ENCODE measurements at places on chromosomes 6 and 20. TPM values are rescaled to one million over a fixed set of nuclear protein-coding genes. Genes with fewer than 3 reads are reported as not detected.

GRCh38 chr6:52724042-52724405 lies 39.3 kb downstream of the GSTA2 start:
- no peaks in the 10 kb centered on the region for H3K27me3 ChIP-seq
- DNase-seq, result no peak
- H3K36me3 ChIP-seq, result no peaks in the 10 kb centered on the region
- H3K4me3 ChIP-seq, result no peak overlapping the region
- peaks cover 15% of the 10 kb centered on the region for H3K4me1 ChIP-seq

GRCh38 chr20:13984211-13984610 lies 6.2 kb downstream of the SEL1L2 start:
- H3K4me1 ChIP-seq, result no peaks in the 10 kb centered on the region
- no peaks in the 10 kb centered on the region for H3K27me3 ChIP-seq
- no peak overlapping the region for H3K27ac ChIP-seq
- no peaks in the 10 kb centered on the region for H3K36me3 ChIP-seq
- DNase-seq, result no peak

GRCh38 chr20:10793766-10794165 lies 120.0 kb upstream of the JAG1 start:
- H3K4me3 ChIP-seq, result no peak overlapping the region
- H3K27me3 ChIP-seq, result peaks cover 16% of the 10 kb centered on the region
- no peak overlapping the region for H3K27ac ChIP-seq
- H3K4me1 ChIP-seq, result peaks cover 12% of the 10 kb centered on the region
- no peaks in the 10 kb centered on the region for H3K36me3 ChIP-seq
- peak; percentile 53 for DNase-seq

NANP gene
- total RNA-seq, result 3.5 TPM

DNA sequence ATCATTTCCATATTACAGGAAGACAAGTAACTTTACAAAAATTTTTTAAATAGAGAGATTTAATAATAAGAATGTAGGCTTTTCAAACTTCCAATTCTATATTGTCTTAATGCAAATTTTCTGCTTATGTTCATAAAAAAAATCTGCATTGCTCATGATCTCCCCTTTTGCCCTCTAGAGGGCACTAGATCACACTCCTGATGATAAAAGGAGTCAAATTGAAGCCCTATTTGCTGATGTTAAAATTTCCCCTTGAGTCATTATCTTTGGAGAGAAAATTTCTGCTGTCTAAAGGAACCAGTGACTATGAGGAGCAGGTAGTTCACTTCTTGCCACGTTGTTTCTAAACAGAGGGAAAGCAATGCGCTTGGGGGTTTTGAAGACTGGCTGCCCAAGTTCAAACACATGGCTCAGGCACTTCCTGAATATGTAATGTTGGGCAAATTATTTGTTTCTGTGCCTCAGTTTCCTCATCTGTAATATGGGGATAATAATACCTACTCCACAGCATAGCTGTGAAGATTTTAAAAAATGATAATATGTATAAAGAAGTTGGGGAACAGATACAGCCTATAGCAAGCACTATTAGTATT lies 874.2 kb downstream of the TFAP2A start:
- no peaks in the 10 kb centered on the region for H3K4me1 ChIP-seq
- H3K27ac ChIP-seq, result no peak overlapping the region
- no peaks in the 10 kb centered on the region for H3K27me3 ChIP-seq
- DNase-seq, result peak; percentile 40

DNA sequence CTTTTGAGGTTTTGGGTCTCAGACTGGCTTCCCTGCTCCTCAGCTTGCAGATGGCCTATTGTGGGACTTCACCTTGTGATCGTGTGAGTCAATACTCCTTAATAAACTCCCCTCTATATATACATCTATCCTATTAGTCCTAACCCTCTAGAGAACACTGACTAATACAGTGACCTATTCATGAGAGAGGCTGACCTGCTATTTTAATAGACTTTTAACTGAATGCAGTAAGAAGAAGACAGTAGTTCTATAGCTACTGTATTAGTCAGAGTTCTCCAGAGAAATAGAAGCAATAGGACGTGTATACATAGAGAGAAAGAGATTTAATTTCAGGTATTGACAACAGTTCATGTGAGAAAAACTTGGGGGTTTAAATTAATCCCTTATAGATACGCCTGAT lies 53.3 kb upstream of the SMLR1 start:
- H3K4me3 ChIP-seq, result no peak overlapping the region
- H3K27me3 ChIP-seq, result no peaks in the 10 kb centered on the region
- DNase-seq, result no peak
- peaks cover 6% of the 10 kb centered on the region for H3K4me1 ChIP-seq

GRCh38 chr6:135105710-135106109 lies 51.1 kb upstream of the HBS1L start:
- no peak overlapping the region for H3K4me3 ChIP-seq
- no peaks in the 10 kb centered on the region for H3K36me3 ChIP-seq

DNA sequence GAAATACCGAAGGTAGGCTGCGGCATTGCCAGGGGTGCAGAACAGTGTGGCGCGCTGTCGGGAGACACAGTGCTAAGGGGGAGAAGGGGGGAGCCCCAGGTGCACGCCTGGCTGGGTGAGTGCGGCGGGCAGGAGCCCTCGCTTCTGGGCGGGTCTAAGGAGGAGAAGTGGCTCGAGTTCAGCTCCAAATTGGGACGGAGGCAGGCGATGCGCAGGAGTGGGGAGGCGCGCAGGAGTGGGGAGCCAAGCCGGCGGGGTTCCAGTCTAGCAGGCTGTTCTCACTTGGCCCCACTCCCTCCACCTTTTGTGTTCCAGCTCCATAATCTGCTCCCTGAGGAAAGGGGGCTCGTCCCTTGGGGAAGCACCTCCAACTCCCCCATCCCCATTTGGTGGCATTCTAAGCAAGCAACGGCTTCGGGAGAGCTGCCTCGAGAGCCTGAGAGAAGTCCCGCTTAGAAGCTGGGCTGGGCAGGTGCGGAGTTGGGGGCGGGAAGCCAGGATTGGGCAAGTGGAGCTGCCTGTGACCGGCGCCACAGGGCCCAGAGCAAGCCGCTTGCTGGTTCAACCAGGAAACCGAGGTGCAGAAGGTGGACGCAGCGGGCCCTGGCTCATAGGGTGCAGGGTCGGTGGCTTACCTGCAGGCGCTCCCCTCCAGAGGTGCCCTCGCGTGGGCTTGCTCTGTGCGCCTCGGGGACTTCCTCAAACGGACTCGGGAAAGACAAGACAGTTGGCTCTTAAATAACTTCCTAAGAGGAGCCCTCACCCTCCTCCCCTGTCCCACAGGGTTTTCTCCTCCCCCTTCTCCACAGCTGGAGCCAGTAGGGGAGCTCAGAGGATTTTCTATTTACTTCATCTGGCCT lies at the start of gene F13A1:
Gene F13A1 (minus strand): TSS at position 711 of the 860 bp plus-strand sequence. CDS start 1,998 bp downstream, outside the sequence.
- peak; percentile 46 for DNase-seq
- no peak within 1 kb of the TSS for H3K27ac ChIP-seq
- peaks cover 61% of the 10 kb centered on the region for H3K27me3 ChIP-seq
- H3K36me3 ChIP-seq, result no peaks in the 10 kb centered on the region

FARS2 gene
- 9.9 TPM for total RNA-seq

GRCh38 chr6:111105578-111105977 lies 18.3 kb downstream of the SLC16A10 start:
- H3K4me1 ChIP-seq, result no peaks in the 10 kb centered on the region
- no peaks in the 10 kb centered on the region for H3K27me3 ChIP-seq
- no peak for DNase-seq
- H3K27ac ChIP-seq, result no peak overlapping the region
- no peaks in the 10 kb centered on the region for H3K36me3 ChIP-seq
- no peak overlapping the region for H3K4me3 ChIP-seq

TTK gene
- total RNA-seq, result 139 TPM

ANKEF1 gene
- total RNA-seq, result 8.3 TPM

- peaks cover 9% of the 10 kb centered on the region for H3K4me1 ChIP-seq
- DNase-seq, result no peak
- no peaks in the 10 kb centered on the region for H3K36me3 ChIP-seq
- peaks cover 28% of the 10 kb centered on the region for H3K27me3 ChIP-seq
These were observed 1.1 kb downstream of the EPB41L1 start for GRCh38 chr20:36155629-36155971.

DNA sequence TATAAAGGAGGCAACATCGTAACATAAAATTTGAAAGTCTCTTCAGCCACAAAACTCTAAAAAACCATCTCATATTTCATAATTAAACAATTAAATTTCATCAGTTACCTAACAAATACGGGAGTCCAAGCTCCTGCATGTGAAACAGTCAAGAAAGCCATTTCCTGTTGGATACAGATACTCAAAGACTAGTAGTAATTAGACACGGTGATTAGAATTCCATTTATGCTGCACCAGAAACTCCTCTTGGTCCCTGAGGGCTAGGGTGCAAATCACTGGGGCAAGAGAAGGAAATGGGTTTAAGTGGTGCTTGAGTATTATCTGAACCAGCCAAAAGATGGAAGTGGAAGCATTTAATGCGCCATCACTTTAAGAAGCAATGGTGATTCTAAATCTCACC lies 27.4 kb downstream of the TRAM2 start:
- no peak overlapping the region for H3K27ac ChIP-seq
- H3K4me1 ChIP-seq, result peaks cover 30% of the 10 kb centered on the region
- DNase-seq, result no peak

DNA sequence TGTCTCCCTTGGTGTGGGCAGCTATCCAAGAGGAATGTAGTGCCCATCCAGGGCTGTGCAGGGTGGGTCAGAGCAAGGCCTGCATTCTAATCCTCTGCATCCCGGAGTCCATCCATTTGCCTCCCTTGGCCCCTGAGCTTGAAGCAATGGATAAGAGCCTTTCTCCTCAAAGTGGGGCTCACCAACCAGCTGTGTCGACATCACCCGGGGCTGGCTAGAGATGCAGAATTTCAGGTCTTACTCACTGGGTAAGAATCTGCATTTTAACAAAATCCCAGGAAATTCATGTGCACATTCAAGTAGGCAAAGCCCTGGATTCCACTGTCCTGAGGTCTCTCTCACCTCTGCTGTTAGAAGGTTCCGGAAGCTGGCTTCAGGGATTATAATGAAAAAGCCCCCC lies 95.3 kb downstream of the MDGA1 start:
- DNase-seq, result no peak
- H3K27me3 ChIP-seq, result no peaks in the 10 kb centered on the region
- no peak overlapping the region for H3K27ac ChIP-seq
- H3K36me3 ChIP-seq, result no peaks in the 10 kb centered on the region
- no peak overlapping the region for H3K4me3 ChIP-seq
- H3K4me1 ChIP-seq, result peaks cover 4% of the 10 kb centered on the region

DNA sequence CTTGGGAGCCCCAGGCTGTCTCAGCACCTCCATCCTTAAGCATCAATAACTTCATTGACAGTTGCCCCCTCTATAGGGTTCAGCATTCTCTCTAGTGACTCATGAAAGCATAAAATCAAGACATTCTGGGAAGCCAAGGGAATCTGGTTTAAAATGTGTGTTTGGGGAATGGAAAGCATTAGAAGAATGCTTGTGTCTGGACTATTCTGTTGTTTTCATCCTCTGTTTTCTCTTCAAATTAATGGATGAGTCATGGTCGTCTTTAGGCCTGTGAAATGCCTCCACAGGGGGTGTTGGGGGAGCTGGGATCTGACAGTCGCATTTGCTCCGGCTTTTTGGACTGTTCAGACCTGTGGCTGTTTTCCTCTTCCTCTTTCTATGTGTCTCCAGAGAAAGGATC lies 279.7 kb downstream of the CDC5L start:
- no peak overlapping the region for H3K27ac ChIP-seq
- peaks cover 30% of the 10 kb centered on the region for H3K4me1 ChIP-seq
- no peak overlapping the region for H3K4me3 ChIP-seq
- H3K27me3 ChIP-seq, result no peaks in the 10 kb centered on the region
- no peaks in the 10 kb centered on the region for H3K36me3 ChIP-seq

GRCh38 chr6:134508862-134509498 lies 191.1 kb upstream of the SGK1 start:
- no peaks in the 10 kb centered on the region for H3K4me1 ChIP-seq
- no peaks in the 10 kb centered on the region for H3K27me3 ChIP-seq
- no peak overlapping the region for H3K4me3 ChIP-seq
- no peaks in the 10 kb centered on the region for H3K36me3 ChIP-seq
- no peak for DNase-seq

POLH gene
- 17.0 TPM for total RNA-seq

- peaks cover 28% of the 10 kb centered on the region for H3K4me1 ChIP-seq
- H3K27ac ChIP-seq, result no peak overlapping the region
- peaks cover 40% of the 10 kb centered on the region for H3K27me3 ChIP-seq
- no peaks in the 10 kb centered on the region for H3K36me3 ChIP-seq
- no peak overlapping the region for H3K4me3 ChIP-seq
These were observed 39.5 kb downstream of the SPDEF start for GRCh38 chr6:34516391-34517324.

TP53TG5 gene
- not detected for total RNA-seq

- H3K36me3 ChIP-seq, result no peaks in the 10 kb centered on the region
- no peaks in the 10 kb centered on the region for H3K27me3 ChIP-seq
- no peak overlapping the region for H3K27ac ChIP-seq
- no peak overlapping the region for H3K4me3 ChIP-seq
These were observed 47.2 kb downstream of the FILIP1 start for GRCh38 chr6:75446241-75446880.

HLA-DMB gene
- 4.5 TPM for total RNA-seq

RHAG gene
- not detected for total RNA-seq

- DNase-seq, result no peak
- no peaks in the 10 kb centered on the region for H3K27me3 ChIP-seq
- no peaks in the 10 kb centered on the region for H3K36me3 ChIP-seq
- H3K4me3 ChIP-seq, result no peak overlapping the region
These were observed 40.8 kb upstream of the NXT1 start for GRCh38 chr20:23309781-23310180.

DNA sequence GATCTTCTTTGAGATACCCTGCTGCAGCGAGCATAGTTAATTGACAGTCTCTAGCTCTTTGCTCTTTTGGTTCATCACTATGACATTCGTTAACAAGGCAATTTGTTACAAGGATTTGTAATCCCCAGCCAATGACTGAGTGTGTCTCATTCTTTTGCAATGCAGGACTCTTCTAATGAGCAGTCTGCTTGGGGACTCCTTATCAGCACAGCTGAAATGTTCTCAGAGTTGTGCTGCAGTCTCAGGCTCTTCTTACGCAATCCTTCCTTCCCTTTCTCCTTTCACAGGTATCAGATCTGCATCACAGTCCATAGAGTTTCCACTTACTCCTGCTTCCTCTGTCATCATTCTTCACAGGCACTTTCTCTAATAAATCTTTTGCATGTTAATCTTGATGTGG lies 161.2 kb upstream of the OGFRL1 start:
- H3K27ac ChIP-seq, result no peak overlapping the region
- peak; percentile 31 for DNase-seq
- no peaks in the 10 kb centered on the region for H3K4me1 ChIP-seq
- no peaks in the 10 kb centered on the region for H3K36me3 ChIP-seq

SEC63 gene
- 20.7 TPM for total RNA-seq

- H3K27ac ChIP-seq, result no peak overlapping the region
- H3K4me1 ChIP-seq, result peaks cover 9% of the 10 kb centered on the region
- no peak for DNase-seq
- no peaks in the 10 kb centered on the region for H3K27me3 ChIP-seq
- H3K4me3 ChIP-seq, result no peak overlapping the region
These were observed 468.0 kb downstream of the EPM2A start for GRCh38 chr6:145267076-145267867.

WFDC12 gene
- total RNA-seq, result not detected

UQCC2 gene
- 47.7 TPM for total RNA-seq

SUMO4 gene
- 0.82 TPM for total RNA-seq

KCNK15 gene
- total RNA-seq, result 0.21 TPM

RNF114 gene
- total RNA-seq, result 105 TPM

DIDO1 gene
- total RNA-seq, result 64.5 TPM

Measured in neural progenitor cell (in vitro differentiated cells).